ENCODE measurements at places on chromosomes 7 and 10.

- DNase-seq, result no peak
Measured at GRCh38 chr10:58265249-58265648, 2.4 kb downstream of the IPMK start.

DNA sequence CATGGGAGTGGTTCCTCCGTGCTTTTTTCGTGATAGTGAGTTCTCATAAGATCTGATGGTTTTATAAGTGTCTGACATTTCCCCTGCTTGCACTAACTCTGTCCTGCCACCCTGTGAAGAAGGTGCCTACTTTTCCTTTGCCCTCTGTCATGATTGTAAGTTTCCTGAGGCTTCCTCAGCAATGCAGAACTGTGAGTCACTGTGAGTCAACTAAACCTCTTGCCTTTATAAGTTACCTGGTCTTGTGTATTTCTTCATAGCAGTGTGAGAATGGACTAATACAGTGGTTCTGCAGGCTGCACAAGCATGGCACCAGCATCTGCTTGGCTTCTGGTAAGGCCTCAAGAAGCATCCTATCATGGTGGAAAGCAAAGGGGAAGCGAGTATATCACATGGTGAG is 1144.6 kb downstream of the SORCS3 start:
- no peak for DNase-seq

GRCh38 chr10:91559169-91559568 is 73.7 kb downstream of the PPP1R3C start:
- no peak for DNase-seq

GRCh38 chr10:131075218-131075770 is 236.2 kb downstream of the TCERG1L start:
- no peak for DNase-seq

DNA sequence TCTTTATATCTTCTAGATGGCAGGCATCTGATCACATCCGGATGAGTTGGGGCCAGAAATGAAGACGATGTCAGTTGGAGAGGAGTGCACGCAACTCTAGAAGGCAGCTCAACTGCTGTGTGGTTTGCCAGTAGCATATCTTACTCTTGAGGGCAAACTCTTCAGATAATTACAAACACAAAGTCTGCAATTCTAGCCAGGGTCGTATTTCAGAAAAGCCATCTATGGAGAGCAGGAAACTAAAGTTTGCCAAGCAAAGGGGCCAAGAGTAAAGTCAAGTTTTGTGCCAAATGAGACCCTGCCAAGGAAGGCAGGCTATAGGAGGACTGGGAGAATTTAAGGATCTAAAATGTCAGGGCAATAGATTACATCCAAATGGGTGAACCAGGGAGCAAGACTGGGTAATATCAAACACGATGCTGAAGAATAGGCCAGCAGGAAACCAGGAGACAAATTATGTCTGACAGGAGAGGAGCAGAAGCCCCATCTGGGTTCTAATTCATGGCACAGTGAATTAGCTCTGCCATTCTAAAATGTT is 312.5 kb upstream of the SEMA3C start:
- DNase-seq, result no peak

DNA sequence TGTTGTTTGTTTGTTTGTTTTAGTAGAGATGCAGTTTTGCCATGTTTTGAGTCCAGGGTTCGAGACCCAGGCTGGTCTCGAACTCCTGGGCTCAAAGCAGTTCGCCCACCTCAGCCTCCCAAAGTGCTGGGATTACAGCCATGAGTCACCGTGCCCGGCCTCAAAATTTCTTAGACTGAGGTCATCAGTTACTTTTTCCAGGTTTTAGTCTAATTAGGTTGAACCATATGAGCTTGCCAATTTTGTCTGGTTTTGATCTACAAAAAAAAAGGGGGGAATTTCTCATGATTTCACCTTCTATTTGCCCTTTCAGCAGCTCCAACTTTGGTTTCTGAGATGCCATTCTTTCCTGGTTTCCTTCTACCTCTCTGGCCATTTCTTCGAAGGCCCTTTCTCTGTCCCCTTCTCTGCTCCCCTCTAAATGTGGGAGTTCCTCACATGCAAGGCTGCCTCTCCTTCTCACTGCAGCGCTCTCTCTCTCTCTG is 5.5 kb downstream of the CUEDC2 start:
- no peak for DNase-seq

Data from esophagus squamous epithelium (tissue), 5 donors.